Mucosa of gallbladder (tissue), 1 donor: ENCODE measurements at places on chromosomes 1 and 21. TPM values are rescaled to one million over a fixed set of nuclear protein-coding genes. Genes with fewer than 3 reads are reported as not detected.

Gene TNFRSF4
- total RNA-seq, result 2.6 TPM

Gene VWA5B1
- 2.1 TPM for total RNA-seq

Gene SPATA21
- not detected for total RNA-seq

Gene SLC2A5
- 8.8 TPM for total RNA-seq

Gene VWA1
- total RNA-seq, result 122 TPM

Gene AZIN2
- 6.2 TPM for total RNA-seq

Gene SIM2
- 0.14 TPM for total RNA-seq

Gene AMY1C
- total RNA-seq, result not detected

DNA sequence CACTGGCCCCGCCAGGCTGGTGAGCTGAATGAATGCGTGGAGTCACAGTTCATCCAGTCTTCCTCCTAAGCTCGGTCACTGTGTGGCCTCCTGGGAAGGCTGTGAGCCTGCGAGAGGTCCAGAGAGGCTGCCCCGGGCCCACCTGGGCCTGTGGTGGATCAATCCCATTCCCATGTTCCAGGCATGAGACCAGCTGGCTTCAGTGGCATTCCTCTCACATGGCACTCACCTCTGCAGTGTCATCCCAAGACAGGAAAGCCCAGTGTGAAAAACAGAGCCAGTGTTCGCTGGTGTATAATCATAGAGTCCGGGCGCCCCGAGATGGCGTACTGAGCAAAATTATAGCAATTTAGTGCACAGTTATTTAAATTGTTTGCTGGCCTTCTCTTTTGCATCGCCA lies 37.6 kb upstream of the EPHA8 start:
- no peak for DNase-seq

GRCh38 chr1:54302549-54302948 lies 102.6 kb downstream of the MRPL37 start:
- no peak for DNase-seq

DNA sequence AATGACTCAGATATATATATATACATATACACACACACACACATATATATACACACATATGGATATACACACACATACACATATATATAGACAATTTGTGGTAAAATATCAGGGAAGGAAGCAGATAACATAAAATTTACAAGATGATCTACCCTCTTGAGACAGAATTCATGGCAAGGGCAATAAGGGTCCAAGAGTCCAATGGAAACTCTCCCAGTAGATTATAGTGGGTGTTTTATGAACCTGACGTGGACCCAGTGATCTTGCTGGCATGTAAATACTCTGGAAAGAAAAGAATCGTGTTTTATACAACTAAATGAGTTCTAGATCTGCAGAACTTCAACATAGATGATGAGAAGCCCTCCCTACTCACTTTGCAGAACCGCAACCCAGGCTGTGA lies 49.3 kb downstream of the DENND1B start:
- DNase-seq, result no peak

DNA sequence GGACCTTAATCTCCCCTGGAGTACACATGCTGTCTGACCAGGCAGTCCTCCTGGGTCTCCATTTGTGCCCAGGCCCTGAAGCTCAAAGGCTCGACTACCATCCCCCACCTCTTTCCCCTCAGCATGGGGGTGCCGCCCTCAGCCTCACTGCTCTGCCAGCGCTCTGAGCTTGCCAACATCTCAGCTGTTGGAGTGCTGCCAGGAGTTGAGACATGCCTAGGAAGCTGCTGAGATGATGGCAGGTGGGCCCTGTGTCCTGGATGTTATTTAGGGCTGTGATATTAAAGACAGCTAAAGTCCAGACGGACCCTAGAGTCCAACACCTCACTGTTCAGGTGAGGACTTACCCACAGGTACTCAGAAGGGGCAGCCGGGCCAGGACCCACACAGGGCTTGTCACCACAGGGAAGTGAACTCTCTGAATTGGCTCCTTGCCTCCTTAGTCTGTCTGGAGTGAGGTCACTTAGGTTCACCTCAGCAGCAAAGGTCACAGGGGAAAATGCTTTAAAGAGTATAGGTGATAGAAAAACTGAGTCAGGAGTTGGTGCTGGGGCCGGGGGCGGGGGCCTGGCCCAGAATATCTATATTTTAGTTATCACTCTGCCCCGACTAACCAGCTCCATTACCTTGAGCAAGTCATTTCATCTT lies 19.7 kb upstream of the KCNC4 start:
- DNase-seq, result no peak

- DNase-seq, result no peak
Measured at GRCh38 chr1:29668551-29669157, 432.3 kb downstream of the PTPRU start.

GRCh38 chr1:186502087-186502486 lies 41.2 kb upstream of the PDC start:
- no peak for DNase-seq

DNA sequence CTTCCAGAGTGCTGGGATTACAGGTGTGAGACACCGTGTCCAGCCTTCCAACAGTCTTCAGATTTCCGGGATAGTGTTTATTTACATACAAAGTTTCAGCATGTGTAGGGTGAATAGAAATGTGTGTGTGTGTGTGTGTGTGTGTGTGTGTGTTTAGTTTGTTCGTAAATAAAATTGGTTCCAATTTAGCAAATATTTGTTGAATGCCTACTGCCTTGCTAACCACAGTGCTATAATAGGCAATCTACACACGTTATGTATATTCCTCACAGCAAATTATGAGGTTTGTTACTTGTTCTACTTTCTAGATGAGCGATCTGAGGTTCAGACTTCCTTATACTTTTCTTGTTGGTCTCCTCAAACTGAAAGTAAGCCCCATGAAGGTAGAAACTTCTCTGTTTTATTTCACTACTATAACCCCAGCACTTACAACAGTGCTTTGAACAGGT lies 32.8 kb upstream of the EPS15 start:
- no peak for DNase-seq

GRCh38 chr1:73953586-73953985 lies 244.4 kb downstream of the LRRIQ3 start:
- DNase-seq, result no peak

GRCh38 chr1:209059981-209060380 lies 523.5 kb upstream of the CAMK1G start:
- DNase-seq, result no peak

- DNase-seq, result peak; percentile 84
Measured at GRCh38 chr1:22420455-22421053, 31.1 kb upstream of the ZBTB40 start.

DNA sequence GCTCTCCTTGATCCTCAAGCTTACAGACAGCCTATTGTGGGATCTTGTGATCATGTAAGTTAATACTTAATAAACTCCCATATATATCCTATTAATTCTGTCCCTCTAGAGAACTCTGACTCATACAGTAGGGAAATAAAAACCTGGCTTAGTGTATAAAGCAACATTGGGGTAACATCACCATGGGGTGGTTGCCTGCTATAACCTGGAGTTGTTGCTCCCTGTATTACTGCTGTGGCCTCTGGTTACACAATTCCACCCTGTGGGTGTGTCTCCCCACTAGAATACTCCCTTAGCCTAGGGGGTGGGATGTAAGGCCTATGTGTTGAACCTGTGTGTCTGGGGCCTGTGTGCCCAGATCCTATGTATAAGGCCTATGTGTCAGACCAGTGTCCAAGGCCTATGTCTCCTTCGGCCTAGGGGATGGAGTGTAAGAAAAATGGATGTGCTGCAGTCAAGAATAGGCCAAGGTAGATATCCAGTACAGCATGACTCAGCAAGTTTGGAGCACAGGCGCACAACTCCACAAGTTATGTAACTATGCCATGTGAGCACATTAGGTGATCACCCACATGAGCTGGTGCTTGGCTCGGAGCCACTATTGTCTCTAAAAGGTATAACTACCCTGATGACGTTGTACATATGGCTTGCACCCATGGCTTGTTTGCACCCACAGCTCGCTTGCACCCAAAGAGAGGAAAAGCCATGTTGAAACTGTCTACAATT lies 96.8 kb upstream of the C1orf21 start:
- no peak for DNase-seq

DNA sequence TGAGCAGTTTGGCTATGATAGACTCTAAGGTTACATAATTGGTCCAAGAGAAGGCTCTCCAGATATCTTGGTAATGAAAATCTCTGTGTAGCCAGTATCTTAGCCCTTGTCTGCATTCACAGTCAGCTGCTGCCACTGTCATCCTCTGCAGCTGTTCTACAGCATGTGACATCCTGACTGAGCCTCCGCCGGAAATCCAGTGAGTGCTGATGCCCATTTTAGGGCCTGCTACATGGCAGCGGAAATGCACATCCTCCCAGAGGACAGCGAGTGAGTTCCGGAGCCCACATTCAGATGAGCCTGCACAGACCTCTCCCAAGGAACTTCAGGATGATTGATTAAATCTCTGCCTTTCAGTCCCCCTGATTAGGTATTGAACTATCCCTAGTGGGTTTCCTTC lies 237.1 kb downstream of the HHIPL2 start:
- DNase-seq, result no peak

DNA sequence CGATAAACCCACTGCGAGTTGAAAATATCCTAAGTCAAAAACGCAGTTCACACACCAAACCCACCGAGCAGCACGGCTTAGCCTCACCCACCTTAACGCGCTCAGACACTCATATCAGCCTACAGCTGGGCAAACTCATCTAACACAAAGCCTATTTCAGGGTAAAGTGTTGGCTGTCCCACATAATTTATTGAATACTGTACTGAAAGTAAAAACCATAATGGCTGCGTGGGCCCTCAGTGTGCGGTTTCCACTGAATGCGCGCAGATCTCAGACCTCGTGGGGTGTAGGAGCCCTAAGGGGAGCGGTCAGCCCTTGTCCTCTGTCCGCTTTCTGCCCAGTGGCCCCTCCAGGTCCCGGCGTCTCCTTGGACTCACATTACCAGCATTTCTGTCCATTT lies 157.6 kb upstream of the ARHGEF16 start:
- DNase-seq, result no peak

GRCh38 chr1:66397192-66397591 lies 136.8 kb upstream of the SGIP1 start:
- no peak for DNase-seq
